Fibroblast of skin of left biceps (primary cell): ENCODE measurements at places on chromosomes 5 and 9.

GRCh38 chr9:85430659-85431338 is 311.0 kb downstream of the AGTPBP1 start:
- DNase-seq = no peak

DNA sequence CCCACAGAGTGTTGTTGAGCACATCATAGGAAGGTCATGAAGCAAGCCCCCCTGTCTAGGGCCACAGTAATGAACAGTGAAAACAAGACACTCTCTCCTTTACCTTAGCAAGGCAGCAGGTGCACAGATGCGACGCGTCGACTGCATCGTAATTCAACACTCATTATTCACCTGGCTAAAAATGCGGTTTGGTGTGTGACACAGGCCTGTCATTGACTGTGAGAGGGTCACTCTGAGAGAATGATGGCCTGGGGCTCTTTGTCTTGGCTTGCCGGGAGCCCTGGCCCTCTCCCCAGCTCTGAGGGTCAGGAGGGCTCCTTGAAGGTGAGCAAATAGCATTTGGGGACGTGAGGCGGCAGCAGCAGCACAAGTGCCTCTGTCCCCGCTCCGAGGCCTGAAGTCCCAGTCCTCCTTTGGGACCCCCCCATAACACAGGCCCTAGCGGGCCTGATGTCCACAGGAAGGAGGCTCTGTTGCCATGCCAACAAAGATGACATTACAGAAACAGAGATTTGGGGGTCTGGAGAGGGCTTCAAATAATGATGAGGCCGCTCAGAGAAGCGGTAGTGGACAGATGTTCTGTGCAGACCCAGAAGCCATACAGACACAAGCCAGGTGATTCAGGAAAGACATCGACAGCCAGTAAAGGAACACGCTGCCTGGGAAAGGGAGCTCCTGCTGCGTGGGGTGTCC is 46.7 kb downstream of the SHB start:
- DNase-seq = no peak

- DNase-seq = no peak
Measured at GRCh38 chr5:181053488-181054121, 13.5 kb downstream of the BTNL9 start.

- DNase-seq = peak; percentile 43
Measured at GRCh38 chr9:132877824-132878694, at the start of gene AK8. TSS of gene AK8 (minus strand) at chr9:132878284. CDS start at chr9:132878255, 29 bp downstream.

GRCh38 chr5:116396476-116397099 is 178.0 kb downstream of the SEMA6A start:
- no peak for DNase-seq

DNA sequence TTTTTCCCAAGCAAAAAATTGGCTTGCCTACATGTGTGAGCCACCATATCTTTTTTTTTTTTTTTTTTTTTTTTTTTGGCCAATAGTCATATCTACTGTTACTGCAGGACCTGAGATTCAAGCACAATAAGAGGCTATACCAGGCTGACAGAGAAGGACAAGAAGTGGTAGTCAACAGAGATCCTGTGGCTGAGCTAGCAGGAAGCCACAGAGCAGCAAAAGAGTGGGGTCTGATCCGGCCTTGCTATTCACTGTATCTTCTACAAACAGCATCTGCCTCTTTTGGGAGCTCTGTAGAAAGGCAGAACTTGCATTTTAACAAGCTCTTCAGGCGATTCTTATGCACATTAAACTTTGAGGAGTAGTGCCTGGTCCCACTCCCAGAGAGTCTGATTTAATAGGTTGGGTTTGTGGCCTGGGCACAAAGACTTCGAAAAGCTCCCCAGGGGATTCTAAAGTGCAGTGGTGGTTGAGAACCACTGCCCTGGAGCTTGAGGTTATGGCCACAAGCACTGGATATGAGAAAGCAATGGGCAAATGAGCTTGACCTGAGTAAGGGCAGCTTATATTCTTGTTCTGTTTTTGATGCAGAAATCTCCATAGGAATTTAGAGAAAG is 162.8 kb downstream of the PIK3R1 start:
- DNase-seq = no peak

GRCh38 chr9:6576987-6577386 is 68.5 kb downstream of the GLDC start:
- DNase-seq = no peak

DNA sequence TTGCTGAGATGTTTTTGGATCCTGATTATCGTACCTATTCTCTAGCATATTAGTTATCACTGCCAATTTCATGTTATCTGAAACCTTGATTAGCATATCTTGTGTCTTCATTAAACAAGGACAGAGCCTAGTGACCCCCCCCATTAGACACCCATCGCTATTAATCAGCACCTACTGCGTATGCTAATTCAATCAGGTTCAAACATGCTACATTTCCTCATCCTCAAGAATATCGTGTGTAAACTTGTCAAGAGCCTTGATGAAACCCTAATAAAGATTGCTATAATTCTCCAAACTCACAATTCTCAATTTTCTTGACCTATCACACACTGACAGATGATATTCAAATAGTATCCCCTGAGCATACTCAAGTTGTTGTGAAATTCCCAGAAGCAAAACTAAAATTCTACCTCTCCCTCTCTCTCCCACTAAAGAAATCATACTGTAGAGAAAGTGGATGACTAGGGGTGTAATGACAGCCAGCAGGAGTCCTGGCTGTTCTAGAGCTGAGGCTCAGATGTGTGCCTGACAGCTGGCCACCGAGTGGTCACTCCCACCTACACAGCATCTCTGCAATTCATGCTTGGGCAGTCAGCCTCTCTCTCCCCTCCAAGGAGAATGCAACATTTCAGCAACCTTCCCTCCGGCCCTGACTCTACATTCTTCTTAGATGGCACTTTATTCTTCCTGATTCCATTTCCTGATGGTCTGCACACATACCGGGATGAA is 9.2 kb upstream of the ZNF354A start:
- no peak for DNase-seq
